ENCODE measurements at places on chromosomes 3 and 15.
A peak's percentile ranks its signal among the peaks of the same experiment; 100 is the strongest.

DNA sequence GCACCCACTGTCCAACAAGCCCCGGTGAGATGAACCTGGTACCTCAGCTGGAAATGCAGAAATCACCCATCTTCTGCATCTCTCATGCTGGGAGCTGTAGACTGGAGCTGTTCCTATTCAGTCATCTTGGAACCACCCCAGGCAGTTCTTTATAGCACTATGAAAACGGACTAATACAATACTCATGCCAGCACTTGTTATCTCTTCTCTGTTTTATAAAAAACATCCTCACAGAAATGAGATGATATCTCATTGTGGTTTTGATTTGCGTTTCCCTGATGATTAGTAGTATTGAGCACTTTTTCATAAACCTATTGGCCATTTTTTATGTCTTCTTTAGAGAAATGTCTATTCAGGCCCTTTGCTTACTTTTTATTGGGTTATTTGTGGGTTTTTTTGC lies 156.2 kb upstream of the ARPP21 start:
- no peak for DNase-seq

DNA sequence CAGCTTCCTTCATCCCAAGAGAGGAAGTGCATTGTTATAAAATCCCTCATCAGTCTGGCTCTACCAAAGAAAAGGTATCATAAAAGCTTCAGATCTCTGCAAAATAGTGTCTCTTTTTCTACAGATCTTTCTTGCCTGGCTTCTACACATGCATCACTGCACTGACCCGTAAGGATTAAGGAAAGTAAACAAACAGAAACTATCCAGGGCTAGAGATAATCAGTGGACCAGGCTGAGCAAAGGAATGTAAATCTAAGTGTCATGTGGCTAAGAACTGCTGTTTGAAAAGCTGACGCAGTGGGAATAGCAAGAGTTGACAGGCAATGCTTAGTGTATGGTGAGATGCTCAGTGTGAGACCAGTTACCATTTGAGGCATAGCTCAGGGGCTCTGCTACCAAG lies 339.7 kb downstream of the IL5RA start:
- no peak for DNase-seq

GRCh38 chr15:88905576-88905975 lies 7.6 kb downstream of the MFGE8 start:
- DNase-seq = no peak

DNA sequence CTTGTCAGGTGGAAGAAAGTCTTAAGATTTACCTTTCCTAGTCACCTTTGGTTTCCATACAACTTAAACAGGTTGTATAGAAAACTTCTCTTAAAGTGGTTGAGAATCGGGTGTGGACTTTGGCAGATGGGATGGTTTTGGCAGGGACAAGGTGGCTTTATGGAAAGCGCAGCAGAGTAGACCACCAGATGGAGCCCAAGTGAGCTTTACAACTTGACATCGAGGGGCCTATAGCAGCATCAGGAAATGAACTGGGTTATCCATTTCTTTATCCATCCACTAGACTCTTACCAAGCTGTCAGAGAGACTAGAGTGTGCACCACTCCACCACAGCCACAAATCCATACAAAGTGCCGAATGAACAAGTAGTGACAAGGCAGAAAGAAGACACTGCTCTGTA lies 85.3 kb upstream of the MBNL1 start:
- peak; percentile 20 for DNase-seq

DNA sequence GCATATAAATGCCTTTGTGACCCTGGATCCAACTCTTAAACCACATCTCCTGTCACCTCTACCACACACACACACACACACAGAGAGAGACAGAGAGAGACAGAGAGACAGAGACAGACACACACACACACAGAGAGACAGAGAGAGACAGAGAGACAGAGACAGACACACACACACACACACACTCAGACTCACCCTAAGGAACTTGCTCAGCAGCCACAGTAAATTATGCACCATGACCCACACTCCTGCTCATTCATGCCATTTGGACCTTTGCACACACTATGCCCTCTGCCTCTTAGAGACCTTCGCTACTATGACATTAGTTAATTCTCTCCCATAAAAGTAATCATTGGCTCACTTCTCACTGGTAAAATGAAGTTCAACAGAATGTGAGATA lies 275.7 kb downstream of the ADAMTSL3 start:
- DNase-seq = no peak

DNA sequence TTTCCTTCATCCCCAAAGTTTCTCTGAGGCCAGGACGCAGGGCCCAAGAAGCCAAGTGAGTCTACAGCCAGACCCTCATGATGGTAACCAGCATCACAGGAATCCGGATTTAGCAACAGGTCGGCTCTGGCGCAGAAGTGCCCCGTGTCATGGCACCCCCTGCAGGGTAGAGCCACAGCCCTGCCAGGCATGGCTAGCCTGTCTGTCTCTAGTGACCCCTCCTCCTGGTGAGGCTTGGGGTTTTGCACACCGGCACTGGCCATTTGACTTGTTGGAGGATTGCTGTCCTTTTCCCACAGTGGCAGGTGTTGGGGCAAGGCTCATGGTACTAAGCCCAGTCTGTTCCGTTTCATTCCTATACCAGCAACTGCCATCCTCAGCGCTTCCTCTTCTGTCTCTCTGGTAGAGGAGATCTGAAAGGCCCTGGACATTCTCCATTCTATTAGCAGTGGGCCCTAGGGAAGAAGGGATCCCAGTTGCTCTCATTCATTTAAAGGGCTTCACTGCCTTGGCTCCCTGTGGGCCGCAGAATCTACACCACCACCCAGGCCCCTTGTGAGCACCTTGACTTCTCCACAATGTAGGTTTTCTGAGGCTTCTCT lies 9.4 kb upstream of the CHAC1 start:
- no peak for DNase-seq

- DNase-seq = peak; percentile 65
Observed at GRCh38 chr15:78859971-78860719, 12.5 kb upstream of the MORF4L1 start.

GRCh38 chr3:46186471-46187340 lies 21.4 kb downstream of the CCR1 start:
- DNase-seq = no peak

GRCh38 chr3:188442430-188442829 lies 288.5 kb downstream of the LPP start:
- DNase-seq = no peak

- no peak for DNase-seq
Observed at GRCh38 chr3:21524133-21524532, 226.9 kb downstream of the ZNF385D start.

DNA sequence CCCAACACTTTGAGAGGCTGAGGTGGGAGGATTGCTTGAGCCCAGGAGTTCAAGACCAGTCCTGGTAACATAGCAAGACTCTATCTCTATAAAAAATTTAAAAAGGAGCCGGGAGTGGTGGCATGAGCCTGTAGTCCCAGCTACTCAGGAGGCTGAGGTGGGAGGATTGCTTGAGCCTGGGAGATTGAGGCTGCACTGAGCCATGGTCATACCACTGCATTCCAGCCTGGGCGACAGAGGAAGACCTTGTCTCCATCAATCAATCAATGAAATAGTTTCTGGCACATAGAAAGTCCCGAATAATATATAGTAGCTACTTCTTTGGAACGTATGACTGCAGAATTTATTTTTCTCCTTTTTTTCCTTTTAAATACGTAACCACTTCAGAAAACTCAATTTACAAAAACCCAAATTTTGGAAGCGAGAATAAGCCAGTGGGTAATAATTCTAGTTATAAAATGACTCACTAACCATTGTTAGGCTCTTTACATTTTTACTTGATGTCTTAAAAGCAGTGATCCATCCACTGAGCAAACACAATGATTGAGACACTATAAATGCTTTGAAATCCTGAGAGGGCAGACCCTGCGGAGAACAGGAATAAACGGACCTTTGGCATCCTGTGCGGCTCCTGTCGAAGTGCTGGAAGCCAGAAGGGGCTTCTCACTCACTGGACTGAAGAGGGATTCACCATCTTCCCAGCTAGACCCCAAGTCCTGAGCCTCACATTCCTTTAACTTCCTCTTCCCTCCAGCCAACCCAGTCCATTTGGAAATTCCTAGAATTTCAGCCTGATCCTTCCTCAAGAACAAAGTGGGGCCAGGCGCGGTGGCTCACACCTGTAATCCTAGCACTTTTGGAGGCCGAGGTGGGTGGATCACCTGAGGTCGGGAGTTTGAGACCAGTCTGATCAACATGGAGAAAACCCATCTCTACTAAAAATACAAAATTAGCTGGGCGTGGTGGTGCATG lies 68.4 kb upstream of the MFGE8 start:
- no peak for DNase-seq

DNA sequence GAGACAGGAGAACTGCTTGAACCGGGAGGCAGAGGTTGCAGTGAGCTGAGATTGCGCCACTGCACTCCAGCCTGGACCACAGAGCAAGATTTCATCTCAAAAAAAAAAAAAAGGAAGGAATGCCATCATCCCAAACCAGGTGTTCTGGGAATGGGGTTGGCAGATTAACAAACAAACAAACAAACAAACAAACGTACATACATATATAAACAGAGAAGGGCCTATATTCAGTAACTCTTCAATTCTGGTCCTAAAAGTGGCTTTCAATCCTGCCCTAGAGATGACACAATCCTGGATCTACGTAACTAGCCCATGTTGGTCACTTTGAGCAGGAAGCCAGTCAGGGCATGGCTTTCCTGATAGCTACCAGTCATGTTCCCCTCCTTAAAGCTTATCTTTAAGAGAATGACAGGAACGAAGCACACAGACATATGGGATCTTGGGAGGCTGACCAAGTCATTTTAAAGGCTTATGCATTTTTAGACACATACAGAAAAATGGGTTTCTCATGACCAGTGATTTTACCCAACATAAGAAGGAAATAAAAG lies 29.9 kb upstream of the RAB11A start:
- no peak for DNase-seq

DNA sequence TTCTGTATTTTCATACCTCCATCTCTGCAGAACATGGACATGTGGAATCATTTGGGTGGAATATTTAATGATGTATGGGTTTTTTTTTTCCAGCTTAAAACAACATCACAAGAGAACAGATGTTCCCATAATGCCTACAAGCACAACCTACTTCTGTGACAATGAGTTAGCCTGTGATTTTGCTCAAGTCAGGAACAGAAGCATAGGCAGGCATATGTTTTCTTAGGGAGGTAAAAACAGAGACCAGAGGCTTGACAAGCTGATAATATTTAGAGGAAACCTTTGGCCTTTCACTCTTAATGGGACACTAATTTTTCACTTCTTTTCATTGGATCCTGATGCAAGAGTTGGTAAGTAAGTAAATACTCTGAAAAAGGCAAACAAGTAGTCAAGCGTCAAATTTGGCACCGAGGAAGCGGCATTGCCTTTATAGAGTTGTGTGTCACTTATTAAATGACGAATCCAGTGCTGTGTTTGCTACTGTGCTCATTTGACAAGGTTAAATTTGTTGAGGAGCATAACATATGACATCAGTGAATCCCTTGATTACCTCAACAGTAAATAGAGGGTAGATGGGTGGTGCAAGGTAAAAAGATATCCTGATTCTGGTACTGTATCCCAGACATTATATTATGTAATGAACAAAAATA lies 66.7 kb upstream of the RBMS3 start:
- no peak for DNase-seq

GRCh38 chr3:137134431-137134830 lies 176.6 kb downstream of the IL20RB start:
- no peak for DNase-seq

GRCh38 chr3:4222574-4223175 lies 80.5 kb upstream of the SETMAR start:
- no peak for DNase-seq

GRCh38 chr3:143288944-143289343 lies 169.4 kb downstream of the CHST2 start:
- no peak for DNase-seq

DNA sequence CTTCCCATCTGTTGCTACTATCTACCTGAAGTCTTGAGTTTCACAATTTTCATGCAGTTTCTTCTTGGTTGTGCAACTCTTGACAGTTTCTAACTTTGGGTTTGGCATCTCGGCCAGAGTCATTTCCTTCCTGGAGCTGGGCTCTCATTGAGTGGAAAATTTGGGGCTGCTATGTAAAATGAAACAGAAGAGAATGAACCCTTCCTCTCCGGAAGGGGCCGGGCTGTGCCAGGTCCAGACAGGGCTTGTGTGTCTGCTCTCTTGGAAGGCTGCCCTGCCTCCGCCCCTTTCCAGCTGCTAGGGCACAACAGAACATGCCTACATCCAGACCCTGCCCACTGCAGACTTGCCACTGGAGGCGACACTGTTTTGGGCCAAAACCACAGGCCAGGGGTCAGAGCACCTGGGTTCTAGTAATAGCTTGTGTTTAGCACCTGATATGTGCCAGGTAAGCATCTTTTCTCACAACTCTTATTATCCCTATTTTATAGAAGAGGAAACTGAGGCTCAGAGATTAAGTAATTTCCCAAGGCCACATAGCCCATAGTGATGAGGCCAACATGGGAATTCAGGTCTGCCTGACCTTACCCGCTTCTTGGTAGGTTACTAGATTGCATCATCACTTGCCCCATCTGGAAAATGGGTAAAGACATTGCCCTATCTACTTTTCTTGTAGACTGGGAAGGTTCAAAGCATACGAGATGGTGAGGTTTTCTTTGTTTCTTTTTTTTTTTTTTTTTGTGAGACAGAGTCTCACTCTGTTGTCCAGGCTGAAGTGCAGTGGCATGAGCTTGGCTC lies 25.0 kb downstream of the IRAK2 start:
- DNase-seq = peak; percentile 10

DNA sequence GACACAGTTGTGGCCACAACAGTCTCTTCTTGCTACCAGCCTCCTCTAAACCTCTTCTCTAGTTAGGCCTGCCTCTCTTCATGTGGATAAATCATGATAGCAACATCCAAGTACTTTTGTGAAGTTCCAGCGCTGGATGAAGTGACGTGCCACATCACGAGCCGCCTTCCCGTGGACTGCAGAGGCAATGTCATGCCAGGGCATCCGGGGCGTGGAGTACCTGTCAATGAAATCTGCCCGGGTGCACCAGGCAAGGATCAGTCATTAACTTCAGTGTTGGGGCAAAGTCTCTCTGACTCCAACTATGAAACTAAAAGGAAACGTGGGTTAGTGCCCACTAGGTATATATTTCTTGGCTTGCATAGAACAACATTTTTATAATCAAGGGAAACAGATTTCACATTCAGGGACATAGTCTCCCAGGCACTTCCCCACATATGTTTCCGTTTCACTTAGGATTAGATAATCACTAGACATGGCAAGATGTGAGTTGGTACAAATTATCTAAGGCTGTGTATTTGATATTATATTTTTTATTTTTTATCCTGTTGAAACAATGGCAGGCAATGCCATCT lies 133.6 kb downstream of the PLD1 start:
- no peak for DNase-seq

All from stimulated activated naive CD4-positive, alpha-beta T cell treated with Interleukin-2 at 50 U/mL for 16 hours (primary cell).